ENCODE measurements at places on chromosomes 3 and 15.
A peak's percentile ranks its signal among the peaks of the same experiment; 100 is the strongest.

DNA sequence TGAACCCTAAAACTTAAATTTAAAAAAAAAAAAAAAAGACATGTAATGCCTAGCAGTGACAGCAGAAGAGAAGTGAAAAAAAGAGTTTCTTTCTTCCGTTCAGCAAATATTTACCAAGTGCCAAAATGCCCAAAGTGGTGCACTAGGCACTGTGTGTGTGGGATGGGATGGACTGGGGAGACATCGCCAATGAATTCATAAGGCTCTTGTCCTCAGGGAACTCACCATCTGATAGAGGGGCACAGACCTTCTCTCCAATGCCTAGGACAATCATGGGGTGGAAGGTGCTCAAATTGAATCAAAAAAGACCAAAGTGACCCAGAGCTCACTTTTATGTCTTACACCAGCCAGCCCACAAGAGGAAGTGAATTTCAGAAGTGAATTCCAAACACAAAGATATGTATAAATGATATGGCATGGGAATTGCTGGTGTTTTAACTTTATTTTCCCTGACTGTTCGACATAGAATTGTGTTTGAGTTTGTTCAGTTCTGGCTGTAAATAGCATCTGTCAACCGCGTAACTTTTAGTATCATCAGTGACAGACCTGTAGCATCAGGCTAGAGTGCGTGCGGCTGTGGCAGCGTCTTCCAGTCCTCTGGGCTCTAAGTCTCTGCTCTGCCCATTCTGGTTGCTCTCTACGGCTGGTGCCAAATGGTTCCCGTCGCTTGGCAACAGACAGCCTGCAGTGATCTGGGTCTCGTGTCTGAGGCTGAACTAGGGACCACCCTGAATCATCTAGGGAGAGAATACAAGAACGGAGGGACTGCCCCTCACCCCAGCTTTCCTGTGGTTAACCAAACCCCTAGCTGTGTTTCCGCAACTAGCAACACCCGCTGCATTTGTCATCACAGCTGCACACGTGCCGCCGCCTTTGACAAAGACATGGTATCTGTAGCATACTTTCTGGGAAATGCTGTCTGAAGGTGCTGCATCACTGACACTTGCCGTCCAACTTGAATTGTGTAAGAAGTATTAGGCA, 154.0 kb upstream of the THBS1 start:
- DNase-seq = no peak

DNA sequence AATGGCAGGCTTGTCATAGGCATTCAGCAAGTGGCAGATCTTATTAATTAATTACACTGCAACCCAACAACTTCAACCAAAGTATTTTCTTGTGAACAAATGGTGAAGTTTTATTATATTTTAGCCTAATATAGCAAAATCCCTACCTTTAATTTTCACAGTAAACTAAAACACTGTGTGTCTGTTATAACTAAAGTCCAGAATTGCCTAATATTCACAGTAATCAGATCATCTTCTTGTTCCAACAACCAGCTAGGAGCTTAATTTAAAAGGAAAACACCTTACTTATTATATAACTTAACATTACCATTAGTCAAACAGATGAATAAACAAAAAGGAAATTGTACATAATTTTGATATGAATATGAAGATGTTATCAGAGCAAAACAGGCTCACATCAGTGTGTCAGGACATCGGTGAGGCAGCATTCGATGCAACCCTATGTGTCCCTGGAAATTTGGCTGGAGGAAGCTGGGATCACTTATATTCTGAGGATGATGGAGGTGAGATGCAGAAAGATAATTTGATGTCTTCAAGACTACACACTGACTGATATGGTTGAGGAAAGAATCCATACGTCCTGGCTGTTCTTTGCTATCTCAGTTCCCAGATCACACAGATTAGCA, 189.3 kb upstream of the EIF1B start:
- DNase-seq = no peak

GRCh38 chr3:28835249-28835648, 445.6 kb upstream of the RBMS3 start:
- DNase-seq = no peak

DNA sequence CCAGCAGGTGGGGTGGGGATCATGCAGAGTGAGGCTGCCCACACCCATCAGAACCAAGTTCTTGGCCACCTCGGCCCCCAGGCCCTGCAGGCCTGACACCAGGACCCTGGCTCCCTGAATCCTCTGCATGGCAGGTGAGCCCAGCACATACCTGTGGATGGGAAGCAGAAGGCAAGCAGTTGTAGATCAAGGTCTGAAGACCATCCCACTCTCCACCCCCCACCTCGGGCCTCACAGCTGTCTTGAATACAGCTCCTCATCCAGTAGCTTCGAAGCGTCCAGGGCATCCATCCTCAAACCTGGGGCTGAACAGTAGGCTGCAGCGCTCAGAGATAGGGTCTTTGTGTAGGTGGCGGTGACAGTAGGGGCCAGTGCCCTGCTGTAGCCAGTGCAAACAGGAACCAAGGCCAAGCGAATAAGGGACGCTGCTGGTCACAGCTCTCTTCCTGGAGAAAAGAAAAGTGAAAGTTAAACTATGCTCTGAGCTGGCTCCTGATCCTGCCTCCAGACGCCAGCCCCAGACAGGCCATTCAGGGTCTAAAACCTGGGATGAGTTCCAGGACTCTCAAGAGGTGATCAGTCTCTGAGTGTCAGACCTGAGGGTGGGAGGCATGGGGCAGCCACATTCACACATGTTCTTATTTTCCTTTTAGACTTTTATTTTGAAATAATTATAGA, at the start of gene UBA7:
UBA7 (minus strand) TSS at position 457 of the 678 bp plus-strand sequence; CDS start at position 291, 166 bp downstream.
- peak; percentile 69 for DNase-seq

DNA sequence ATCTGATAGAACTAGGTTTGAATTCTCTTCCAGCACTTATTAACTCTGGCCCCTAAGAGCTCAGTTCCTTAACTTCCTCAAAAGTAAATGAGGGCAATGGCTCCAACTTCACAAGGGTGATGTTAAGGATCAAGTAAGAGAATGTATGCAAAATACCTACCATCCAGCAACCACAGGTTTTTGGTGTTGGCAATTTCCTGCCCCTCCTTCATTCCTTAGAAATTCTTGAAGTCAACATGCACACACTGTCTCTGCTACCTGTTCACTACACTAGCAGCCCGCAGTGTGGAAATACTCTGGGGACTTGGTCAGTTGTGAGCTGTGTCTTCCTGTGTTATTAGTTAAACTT, 5.0 kb downstream of the ZBED2 start:
- DNase-seq = no peak

GRCh38 chr15:31162721-31163510, 61.4 kb upstream of the TRPM1 start:
- no peak for DNase-seq

- no peak for DNase-seq
These were observed 141.6 kb downstream of the EBLN2 start for GRCh38 chr3:73203101-73203500.

- no peak for DNase-seq
These were observed 71.4 kb upstream of the PLCL2 start for GRCh38 chr3:16813336-16813735.

DNA sequence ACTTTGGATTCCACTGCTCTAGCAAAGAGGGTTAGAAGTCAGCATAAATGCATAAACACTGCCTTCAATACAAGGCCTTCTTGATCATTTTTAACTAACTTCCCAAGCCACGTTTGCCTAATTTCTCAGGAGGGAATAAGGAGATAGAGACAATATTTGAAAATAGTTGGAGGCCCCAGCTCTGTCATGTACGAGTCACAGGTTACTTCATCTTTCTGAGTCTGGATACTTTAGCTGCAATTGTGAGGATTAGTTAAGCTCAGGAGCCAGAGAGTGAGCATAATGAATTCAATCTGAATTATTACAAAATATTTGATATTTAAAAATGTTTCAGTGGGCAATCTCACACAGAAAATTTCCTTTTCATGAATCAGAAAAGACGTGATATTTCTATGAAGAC, 298.9 kb downstream of the SHOX2 start:
- DNase-seq = no peak

- DNase-seq = no peak
These were observed 299.8 kb upstream of the EPHA3 start for GRCh38 chr3:88807491-88808105.

DNA sequence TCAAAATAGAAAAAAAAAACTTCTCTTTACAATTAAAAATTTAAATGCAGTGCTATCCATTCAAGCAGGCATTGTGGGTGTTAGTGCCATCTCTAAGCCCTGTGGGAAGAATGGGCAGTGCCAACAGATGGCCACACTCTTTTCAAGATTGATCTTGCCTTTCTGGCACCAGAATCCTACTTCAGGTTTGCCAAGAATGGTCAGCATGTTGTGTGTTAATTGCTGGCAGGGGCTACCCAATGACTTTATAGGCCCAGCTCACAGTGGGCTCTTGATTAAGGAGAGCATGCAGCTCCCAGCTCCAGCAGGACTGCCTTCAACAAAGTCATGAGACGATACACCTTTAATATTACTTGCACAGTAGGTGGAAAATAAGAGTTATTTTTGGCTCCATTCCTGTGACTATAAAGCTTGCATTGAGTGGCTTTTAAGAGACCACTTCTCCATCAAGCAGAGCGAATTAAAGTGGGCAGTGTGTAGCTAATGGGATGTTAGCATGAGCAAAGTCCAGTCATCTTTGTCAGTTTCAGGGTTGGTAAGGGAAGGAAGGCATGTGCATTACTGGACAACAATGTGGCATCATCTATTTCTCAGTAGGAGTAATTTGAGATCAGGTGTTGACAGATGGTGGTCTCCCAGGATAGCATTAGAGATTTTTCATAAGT, 476.8 kb downstream of the C3orf38 start:
- no peak for DNase-seq

- DNase-seq = no peak
These were observed 33.8 kb upstream of the GYG1 start for GRCh38 chr3:148957586-148957985.

- no peak for DNase-seq
These were observed 93.7 kb downstream of the DLG1 start for GRCh38 chr3:197204736-197205135.

GRCh38 chr3:178002113-178002512, 534.1 kb upstream of the KCNMB2 start:
- no peak for DNase-seq

GRCh38 chr3:42351207-42351606, 59.2 kb downstream of the LYZL4 start:
- DNase-seq = no peak

GRCh38 chr3:41202834-41203345, 3.6 kb downstream of the CTNNB1 start:
- DNase-seq = peak; percentile 11

DNA sequence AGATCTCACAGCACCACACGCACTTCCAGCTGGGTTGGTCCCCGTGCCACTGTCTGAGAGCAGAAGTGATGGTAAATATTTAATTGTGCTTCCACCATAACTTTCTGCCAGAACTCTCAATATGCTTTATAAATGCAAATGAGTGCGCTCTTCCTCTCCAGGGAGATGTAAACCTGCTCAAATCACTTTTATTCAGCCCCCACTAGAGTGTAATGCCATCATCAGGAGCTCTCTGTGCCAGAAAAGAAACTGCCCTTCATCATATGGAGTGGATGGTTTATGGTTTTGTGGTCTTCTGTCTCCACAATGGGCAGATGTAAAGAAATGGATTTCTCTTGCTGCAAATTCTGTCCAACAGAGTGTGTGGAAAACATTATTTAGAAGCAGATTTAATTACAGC, 127.0 kb downstream of the EPHB1 start:
- DNase-seq = no peak

DNA sequence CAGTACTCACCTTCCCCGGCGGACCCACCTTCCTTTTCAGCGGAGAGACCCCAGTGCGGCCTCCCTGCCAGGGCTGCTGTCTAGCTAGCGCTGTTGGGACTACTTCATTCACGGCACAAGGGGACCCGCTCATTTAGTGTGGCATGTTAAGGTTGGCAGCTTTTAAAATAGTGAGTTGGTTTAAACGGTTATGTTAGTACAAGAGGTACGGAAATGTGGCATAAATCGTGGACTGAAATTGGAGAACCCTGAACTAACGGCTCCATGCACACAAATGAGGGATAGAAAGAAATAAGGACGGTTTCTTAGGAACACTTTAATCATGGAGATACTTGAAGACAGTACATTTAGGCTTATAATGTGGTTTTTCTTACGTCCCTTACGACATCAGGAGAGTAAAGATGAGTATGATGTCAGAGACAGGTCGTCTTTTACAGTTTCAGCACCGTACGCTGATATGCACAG, 752 bp downstream of the CEP63 start:
- DNase-seq = peak; percentile 15

DNA sequence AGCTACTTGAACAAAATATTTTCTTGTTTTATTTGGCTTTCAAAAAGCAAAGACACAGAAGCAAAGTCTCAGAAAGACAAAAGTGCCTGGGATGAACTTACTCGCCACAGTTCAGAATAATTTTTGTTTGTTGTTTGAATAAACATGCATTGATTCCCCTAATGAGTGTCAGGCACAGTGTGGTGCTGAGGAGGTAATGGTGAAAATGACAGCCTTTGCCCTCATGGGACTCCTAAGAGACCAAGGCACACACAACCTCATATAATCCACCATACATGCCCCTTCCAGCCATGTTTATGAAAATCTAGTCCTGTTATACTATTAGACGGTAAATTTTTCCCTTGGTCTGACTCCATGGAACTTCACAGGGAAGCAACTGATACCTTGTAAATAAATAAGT, 2.5 kb downstream of the GOLIM4 start:
- DNase-seq = no peak

DNA sequence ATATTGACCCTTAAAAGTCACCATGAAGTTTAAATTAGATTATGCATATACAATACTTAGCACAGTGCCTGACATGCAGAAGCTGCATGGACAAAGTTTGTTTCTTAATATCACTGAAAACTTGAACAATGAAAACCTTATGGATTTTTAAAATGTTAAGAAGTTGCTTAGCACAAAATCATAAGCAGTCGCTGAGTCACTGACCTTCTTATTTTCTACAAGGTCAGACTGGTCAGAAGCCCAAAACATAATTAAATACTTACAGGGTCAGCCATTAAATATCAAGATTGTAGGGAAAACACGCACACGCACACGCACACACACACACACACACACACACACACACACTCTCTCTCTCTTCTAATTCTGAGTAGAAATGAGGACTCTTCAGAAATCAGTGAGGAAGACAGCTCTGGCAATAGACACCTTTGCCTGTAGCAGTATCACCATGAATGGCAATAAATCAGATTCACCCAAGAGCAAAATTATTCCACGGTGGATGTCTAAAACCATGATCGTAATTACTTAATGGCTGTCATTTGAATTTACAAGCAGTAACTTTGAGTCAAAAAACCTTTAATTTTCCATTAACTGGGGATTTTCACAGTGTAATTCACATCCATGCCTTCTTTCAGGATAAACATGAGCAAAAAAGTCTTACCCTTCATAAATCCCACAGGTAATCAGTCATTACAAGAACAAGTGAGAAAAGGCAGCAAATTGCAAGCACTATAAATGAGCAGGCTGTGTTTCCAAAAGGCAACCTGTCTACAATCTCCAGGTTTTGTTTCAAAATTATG, 147.5 kb downstream of the OSBPL10 start:
- no peak for DNase-seq

GRCh38 chr3:26312816-26313215, 309.8 kb upstream of the LRRC3B start:
- DNase-seq = no peak

- no peak for DNase-seq
These were observed 219.7 kb upstream of the SETMAR start for GRCh38 chr3:4083225-4084015.
